DMS 273 treated with DMSO at 0.1 percent for 48 hours (cell line): ENCODE measurements at places on chromosomes 6 and 20.

- no peak for DNase-seq
Measured at GRCh38 chr20:9322661-9323060, 191.7 kb upstream of the LAMP5 start.

GRCh38 chr6:169990095-169991030 is 238.9 kb downstream of the ERMARD start:
- DNase-seq: no peak

- DNase-seq: no peak
Measured at GRCh38 chr6:108888052-108888451, 39.8 kb downstream of the ARMC2 start.

- DNase-seq: no peak
Measured at GRCh38 chr20:4465855-4466545, 255.7 kb upstream of the PRND start.
